Ammon's horn (tissue), 1 donor: ENCODE measurements at places on chromosomes 16 and 17.

DNA sequence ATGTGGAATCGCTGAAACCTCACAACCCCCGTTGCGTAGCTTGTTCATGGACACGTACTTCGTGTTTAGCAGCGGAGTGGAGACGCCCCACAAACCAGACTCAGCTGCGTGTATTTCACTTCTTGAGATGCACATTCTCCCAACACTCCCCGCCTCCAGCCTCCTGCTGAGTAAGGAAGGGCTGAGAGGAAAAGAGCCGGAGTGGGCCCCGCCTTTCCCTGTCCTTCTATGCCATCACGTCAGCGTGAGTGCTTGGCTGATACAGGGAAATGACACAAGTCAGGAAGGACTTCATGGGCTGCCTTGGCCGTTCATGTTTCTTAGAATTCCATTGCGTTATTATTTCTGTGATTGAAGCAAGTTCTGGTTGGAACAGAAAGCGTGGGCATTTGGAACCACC is 68.6 kb upstream of the CBX4 start:
- no peak for DNase-seq

- DNase-seq, result no peak
Observed at GRCh38 chr17:29709866-29710519, 87.3 kb upstream of the CORO6 start.

GRCh38 chr16:66231452-66232160 is 134.9 kb upstream of the CDH5 start:
- no peak for DNase-seq

DNA sequence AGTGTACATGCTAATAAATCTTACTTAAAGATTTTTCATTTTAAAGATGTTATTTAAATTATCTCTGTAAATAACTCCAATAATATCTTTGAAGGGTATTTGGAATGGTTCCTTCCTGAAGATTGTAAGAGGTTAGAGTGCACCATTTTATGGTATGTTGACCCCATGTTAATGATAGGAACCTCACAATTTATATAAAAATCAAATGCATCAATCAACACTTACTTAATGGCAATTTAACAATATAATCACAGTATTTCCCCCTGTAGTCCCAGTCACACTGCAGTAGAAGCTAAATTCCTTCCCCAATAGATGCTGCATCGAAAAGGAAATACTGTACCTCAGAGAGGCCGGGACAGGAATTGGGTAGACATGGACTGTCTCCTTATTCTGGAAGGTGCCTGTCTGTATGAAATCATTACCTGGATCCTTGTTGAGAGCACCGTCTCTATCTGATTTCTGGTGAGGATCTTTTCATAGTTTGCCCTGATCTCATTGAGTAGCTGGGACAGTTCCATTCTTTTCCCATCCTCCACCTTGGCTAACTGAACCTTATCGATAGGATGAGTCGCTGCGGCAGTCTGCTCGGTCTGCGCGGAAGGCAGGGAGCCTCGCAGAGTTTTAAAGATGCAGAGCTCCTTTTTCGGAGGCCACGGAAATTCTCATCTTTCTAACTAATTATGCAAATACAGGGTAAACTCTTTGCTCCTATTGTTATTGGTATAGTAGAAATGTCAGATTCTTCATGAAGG is at the start of gene KRT222:
KRT222 (minus strand) TSS at position 596 of the 752 bp plus-strand sequence; CDS start at position 518, 78 bp downstream.
- peak; percentile 29 for DNase-seq

DNA sequence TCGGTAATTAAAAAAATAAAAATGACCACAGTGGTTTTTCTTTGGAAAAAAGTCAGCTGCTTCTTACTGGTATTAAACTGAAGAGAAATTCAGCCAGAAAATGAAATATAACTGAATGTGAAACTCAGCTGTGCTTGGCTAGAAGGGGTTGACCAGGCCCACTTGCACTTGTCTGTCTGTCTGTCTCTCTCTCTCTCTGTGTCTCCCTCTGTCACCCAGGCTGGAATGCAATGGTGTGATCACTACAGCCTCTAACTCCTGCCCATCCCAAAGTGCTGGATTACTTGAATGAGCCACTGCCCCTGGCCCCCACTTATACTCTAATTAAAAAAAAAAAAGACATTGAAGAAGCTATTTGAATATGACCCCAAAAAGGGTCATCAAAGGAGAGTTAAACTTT is 17.3 kb upstream of the AKAP1 start:
- no peak for DNase-seq

DNA sequence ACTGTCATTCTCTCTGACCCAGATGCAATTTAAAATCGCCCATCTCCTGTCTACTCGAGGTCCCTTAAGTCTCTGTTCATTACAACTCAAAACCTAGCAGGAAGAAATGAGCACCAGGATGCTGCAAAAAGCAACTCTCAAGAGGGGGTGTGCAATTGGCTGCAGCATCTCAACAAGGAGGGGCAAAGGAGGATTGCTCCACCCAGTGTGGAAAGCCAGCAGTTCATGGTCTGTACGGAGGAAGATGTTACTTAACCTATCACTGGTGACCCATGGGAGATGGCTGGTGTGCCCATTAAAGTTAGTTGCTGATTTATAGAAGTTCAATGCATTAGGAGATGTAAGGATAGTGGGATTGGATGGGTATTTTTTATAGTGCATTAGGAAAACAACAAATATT is 147.4 kb downstream of the CDK5R1 start:
- DNase-seq, result no peak

- peak; percentile 26 for DNase-seq
Observed at GRCh38 chr17:73039282-73039681, 53.2 kb downstream of the SLC39A11 start.

DNA sequence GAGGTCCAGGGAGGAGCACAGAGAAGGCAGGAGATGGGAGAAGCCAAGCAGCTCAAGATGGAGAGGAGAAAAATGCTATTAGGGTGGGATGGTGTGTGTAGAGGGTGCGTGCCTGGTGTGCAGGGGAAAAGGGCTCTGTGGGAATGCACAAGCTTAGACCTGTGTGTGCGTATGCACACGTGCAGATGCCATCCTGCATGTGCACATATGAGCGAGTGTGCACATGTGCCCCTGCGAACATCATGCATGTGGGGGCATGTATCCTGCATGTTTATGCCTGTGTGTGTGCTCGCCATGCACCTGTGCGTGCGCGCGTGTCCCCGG is 438 bp upstream of the KCNJ12 start:
- no peak for DNase-seq

DNA sequence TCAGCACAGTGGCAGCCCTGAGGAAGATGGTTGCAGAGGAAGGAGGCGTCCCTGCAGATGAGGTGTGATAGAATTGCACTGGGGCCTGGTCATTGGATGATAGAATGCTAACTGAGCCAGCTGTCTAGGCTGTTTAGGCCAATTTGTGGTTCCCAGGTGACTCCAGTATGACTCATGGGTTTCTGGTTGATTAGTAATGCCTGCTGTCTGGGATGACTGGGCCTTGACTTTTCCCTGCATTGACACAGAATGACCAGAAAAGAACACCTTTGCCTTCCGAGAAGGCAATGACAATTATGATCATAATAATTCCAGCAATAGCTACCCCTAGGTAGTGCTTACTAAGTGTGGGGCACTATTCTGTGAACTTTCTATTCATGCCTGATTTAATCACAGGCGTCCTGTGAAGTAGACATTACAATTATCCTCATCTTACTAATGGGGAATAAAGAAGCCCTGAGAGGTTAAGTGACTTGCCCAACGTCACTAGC is 31.5 kb downstream of the USP43 start:
- no peak for DNase-seq

DNA sequence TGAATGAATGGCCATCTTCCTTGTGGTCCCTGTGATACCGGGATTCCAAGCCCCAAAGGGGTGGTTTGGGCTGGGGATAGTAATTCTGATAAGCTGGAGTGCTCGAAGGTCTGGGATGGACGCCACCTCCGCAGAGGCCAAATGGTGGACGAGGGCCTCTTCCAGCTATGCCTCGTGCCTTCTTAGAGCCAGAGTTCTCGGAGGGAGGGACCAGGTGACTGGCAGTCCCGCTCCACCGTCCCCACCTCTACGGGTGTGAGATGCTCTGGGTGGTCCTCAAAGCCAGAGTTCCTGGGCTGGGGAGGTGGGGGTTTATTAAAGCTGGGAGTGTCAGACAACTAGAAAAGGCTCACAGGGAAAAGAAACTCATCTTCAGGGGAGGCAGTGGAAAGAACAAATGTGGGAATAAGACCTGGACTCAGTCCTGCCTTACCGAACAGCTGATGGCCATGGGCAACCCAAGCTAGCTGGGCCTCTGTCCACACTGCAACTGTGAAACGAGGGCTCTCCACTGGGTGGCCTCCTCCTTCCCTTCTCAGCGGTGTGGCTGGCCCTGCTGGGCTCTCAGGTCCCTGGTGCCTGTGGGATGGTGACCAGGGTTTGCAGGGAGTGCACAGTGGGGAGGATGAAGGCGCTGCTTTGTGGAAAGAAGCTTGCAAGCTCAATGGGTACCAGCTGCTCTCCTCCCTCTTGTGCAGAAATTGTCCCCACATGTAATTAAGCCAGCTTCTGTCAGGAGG is 75.2 kb downstream of the N4BP1 start:
- no peak for DNase-seq

- DNase-seq, result no peak
Observed at GRCh38 chr17:38441429-38442061, 13.3 kb downstream of the ARHGAP23 start.

- DNase-seq, result no peak
Observed at GRCh38 chr16:77594799-77595596, 127.3 kb upstream of the NUDT7 start.

- DNase-seq, result no peak
Observed at GRCh38 chr16:57748596-57748995, 13.0 kb downstream of the KATNB1 start.

DNA sequence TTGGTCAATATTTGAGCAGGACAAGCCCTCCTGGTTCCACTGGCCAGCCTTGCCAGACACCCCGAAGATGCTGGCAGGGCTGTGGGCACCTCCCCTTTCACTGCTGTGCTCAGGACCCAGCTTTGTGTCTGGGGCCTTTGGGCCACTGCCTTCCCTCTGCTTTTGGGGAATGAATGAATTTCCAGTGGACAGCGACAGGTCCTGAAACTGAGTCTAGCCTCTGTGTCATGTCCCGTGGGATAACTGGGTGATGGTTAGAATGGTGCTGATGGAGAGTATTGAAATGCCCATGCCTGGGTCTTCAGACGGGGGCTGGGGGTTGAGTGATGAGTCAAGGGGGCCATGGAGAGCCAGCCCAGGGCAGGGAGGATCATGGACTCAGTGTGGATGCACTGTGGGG is 135.8 kb downstream of the FOXL1 start:
- DNase-seq, result no peak

- no peak for DNase-seq
Observed at GRCh38 chr17:79079421-79080200, 5.0 kb downstream of the ENGASE start.

- no peak for DNase-seq
Observed at GRCh38 chr16:4520913-4521312, 17.7 kb downstream of the CDIP1 start.

- DNase-seq, result no peak
Observed at GRCh38 chr16:10889855-10890254, 12.9 kb downstream of the CIITA start.

GRCh38 chr16:10196999-10197398 is 14.8 kb upstream of the GRIN2A start:
- no peak for DNase-seq

DNA sequence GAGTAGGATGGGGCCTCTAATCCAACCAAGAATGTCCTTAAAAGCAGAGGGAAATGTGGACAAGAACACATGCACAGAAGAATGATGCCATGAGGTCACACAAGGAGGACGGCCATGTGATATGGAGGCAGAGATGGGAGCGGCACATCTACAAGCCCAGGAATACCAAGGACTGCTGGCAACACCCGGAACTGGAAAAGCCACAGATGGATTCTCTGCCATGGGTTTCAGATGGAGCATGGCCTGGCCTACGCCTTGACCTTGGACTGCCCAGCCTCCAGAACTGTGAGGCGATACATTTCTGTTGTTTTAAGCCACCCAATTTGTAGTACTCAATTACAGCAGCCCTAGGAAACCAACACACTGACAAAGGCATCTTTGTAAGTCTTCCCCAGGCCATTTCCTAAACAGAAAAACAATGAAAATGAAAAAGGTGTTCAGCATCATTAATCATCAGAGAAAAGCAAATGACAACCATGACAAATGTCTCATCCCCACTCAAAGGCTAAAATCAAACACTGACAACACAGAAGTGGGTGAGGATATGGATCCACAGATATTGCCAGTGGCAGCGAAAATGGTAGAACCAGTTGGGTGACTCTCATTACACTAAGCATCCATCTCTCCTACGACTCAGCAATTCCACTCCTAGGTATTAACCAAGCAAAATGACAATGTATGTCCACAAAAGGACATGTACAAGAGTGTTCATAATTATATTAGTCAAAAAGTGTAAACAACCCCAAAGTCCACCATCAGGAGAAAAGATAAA is 76.9 kb upstream of the CNEP1R1 start:
- DNase-seq, result no peak

- DNase-seq, result no peak
Observed at GRCh38 chr16:24771779-24772157, 42.3 kb downstream of the TNRC6A start.

DNA sequence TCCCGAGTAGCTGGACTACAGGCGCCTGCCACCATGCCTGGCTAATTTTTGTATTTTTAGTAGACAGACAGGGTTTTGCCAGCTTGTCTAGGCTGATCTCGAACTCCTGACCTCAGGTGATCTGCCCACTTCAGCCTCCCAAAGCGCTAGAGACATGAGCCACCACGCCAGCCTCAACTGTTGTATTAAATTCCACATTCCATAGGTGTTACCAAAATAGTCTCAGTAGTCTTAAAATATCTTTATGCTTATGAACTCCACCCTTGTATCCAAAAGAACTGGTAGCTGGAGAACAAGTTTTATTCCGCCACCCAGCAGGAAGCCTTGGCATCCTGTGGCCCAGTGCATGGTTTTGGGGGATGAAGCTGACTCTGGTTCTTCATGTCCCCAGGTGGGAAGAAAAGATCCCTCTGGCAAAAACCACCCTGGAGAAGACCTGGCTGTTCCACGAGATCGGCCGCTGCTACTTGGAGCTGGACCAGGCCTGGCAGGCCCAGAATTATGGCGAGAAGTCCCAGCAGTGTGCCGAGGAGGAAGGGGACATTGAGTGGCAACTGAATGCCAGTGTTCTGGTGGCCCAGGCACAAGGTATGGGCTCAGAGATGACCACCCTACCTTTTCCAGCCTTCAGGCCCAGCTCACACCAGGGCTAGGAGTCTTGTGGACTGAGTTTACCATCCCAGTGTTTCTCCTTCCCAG is 17.7 kb upstream of the CNP start:
- DNase-seq, result no peak

GRCh38 chr16:55976815-55977214 is 101.6 kb upstream of the CES5A start:
- no peak for DNase-seq

DNA sequence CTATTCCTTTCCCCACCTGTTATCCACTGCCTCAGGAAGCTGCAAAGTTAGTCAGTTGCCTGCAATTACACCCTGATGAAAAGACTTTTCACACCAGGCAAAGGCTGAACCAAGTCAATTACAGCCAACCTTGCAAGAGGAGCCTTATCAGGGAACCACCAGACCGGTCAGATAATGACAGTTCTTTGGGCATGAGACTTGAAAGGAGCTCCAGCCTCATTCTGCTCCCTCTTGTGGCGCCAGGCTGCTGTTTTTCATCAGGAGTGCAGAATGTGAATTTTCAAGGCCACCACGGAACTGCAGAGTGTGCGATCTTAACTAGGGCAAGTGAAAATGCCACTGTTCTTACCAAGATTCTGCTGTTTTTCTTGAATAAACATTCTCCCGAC is 22.5 kb downstream of the DNAI2 start:
- DNase-seq, result peak; percentile 93
